H9 (cell line): ENCODE measurements at places on chromosomes 12 and 14. TPM values are rescaled to one million over a fixed set of nuclear protein-coding genes. Genes with fewer than 3 reads are reported as not detected.

Gene GLIPR1L1
- 1.9 and 3.2 TPM in 2 replicates for total RNA-seq

DNA sequence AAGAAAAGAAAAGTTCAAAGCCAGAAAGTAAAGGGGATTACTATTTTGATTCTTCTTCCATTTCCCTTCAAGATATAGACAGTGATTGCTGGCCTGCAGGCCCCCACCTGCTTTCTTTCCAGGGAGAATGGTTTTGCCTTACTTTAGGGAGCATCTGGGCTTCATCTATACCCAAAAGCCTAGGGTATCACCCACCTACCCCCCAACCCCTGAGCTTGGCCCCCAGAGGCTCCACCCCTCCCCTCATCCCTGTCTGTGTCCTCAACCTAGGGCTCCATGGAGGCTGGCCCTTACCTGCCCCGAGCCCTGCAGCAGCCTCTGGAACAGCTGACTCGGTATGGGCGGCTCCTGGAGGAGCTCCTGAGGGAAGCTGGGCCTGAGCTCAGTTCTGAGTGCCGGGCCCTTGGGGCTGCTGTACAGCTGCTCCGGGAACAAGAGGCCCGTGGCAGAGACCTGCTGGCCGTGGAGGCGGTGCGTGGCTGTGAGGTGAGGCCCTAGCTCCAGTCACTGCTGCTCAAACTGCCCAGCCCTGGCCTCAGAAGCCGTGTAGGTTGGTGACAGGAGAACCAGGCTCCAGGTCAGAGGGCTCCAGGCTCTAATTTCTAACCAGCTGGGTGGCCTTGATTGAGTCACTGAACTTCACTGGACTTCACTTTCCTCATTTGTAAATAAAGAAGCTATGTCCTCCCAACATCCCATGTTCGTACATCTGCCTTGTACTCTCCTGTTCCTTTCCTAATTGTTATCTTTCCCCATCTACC lies 13.6 kb downstream of the ARHGEF40 start:
- no peak for DNase-seq

- DNase-seq: no peak
Measured at GRCh38 chr14:96847451-96847850, 50.3 kb downstream of the VRK1 start.

DNA sequence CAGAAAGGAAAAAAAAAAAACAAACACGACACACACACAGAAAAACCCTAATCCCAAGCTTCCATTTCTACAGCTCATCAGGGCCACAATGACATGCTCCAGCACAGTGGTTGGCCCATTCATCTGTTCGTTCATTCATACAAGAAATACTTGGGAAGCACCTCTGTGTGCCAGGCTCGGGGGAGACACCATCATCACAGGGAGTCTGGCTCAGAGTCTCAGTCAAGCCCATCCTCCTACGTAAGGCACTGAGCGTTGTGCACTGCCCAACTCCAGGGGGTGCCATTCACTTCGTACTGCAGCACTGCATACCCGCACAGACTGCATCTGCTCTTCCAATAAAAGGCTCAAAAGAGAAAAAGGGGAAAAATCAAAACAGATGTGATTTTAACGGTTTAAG lies 15.3 kb downstream of the VPS37B start:
- DNase-seq: no peak

DNA sequence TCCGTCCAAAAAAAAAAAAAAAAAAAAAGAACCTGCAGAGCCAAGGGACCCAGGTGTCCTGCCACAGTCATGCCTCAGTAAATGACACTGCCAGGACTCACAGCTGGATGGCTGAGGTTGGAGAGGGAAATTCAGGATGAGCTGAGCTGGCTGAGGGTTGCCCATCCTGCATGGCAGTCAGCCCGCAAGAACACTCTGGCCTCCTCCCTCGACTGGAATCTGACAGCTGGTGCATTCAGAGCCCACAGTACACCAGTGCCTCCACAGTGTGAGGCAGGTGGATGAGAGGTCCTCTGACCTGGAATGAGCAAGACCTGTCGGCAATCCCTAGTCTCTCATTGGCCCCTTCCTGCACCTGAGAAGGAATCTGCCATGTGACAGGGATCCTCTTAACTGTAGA lies 74.4 kb upstream of the GPR68 start:
- no peak for DNase-seq

- DNase-seq: no peak
Measured at GRCh38 chr12:121533394-121534090, 47.3 kb downstream of the KDM2B start.

GRCh38 chr12:112185093-112185923 lies 59.9 kb downstream of the TRAFD1 start:
- no peak for DNase-seq

GRCh38 chr12:89680409-89680808 lies 28.2 kb downstream of the ATP2B1 start:
- DNase-seq: no peak
